Muscle of arm (tissue), 14 donors: ENCODE measurements at places on chromosomes 2 and 18.

- no peak for DNase-seq
Observed at GRCh38 chr2:52383541-52383940, 1351.6 kb upstream of the NRXN1 start.

DNA sequence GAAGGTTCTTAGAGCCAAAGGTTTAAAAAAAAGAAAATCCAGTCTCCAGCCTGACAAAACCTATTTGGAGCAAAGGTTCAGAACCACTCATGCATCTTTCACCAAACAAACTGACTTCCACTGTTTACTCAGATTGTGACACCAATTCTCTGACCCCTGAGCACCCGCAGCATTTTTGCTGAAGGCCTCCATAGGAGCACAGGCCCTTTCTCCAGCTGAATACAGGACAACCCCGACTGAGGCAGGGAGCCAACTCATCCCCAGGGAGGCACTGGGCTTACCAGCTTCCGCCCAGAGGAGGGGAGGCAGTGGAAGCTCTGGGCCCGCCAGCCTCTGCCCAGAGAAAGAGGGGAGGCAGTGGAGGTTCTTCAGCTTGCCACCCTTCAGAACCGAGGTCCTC is 51.0 kb upstream of the CNGA3 start:
- DNase-seq = no peak

DNA sequence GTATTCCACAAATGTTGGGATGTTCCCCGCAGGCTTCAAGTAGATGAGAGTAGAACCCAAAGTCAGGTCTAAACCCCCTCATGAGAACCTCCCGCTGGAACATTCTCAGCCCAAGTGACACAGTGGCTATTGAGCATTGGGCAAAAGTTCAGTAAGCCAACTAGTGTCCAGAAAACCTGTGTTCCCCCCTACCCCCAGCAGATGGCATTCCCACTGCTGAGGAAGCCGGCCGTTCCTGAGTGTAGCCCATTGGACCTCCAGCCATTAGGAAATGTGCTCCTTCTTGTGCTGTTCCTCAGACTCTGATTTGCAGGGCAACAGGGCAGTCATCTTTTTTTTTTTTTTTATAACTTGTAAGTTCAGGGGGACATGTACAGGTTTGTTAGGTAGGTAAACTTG is 152.1 kb downstream of the NCK2 start:
- DNase-seq = no peak

DNA sequence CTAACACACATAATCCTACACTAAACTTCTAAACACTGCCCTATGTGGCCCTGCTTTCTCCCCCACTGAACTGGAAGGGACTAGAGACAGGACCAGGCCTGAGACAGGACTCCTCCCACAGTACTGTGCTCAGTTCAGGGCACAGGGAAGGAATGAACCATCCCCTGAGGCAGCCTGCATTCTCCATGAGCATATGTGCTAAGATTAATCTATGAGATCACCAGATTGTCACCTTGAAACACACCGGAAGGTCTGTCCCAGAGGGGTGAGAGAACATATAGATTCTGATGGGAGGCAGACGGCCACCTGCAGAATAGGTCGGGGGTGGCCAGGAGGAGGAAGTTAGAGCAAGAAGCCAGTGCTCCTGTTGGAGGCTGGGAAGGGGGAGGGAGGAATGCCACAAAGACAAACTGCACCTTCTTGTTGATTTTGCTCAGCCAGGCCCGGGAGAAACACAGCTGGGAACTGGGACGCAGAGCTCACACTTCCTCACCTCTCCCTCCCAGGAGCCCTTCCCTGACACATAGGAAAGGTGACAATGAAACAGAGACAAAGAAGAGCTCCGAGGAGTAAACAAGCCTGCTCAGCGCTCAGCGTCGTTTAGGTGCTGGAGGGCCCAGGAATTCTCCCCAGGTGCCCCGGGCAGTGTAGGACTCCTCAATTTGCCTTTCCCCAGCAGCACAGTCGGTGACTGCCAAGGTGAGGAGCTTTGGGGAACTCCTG is 52.1 kb downstream of the ZBTB7C start:
- DNase-seq = no peak

- DNase-seq = no peak
Observed at GRCh38 chr2:209726311-209726710, 45.3 kb upstream of the UNC80 start.
